ENCODE measurements at places on chromosomes 1 and 21.

GRCh38 chr1:185402930-185403329 is 85.9 kb upstream of the IVNS1ABP start:
- no peak for DNase-seq

DNA sequence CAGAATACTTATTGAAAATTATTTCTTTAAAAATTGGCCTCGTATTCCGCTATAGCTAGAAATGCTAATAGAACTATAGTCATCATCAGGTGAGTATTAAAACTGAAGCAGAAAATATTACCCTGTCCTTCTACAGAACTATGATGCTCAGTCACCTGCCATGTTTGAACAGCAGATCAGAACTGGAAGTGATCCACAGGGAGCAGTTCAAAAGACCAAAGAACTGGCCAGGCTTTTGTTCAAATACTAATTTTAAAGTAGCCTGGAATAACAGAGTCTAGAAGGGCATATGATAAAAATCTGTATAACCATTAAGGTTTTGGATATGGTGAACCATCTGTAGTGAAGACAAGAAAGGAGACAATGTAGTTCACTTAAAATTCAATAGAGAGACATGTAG is 94.4 kb downstream of the GPR161 start:
- no peak for DNase-seq

DNA sequence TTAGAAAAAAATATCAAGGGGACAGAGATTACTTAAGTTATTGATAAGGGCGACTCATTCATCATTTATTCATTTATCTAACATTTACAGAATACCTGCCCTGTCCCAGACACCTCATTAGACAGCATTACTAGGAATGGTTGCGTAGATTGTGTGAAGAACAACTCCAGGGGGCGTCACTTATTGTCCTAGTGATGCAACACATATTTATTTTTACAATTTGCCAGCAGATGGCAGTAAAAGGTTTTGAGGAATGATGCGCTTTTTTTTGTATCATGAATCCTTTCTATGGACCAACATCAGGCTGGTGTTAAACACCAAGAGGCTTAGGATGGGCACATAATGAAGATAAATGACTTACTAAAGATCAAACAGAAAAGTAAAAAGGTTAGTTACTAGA is 5.5 kb downstream of the NCAM2 start:
- no peak for DNase-seq

- DNase-seq, result no peak
Measured at GRCh38 chr21:20856926-20857325, 141.3 kb upstream of the NCAM2 start.

DNA sequence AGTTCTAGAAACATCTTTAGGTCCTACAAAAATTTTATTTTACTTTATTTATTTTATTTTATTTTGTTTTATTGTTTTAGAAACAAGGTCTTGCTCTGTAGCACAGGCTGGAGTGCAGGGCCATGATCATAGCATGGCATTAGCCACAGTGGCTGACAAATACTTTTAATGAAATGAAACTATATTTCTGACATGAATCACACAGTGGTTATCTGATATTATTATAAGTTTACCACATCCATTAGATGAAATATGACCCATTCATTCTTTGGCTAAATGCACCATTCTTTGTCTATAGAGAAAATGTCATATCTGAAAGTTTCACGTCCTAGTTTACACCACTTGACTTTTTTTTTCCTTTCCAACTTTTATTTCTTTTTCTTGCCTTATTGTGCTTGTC is 613.4 kb upstream of the ADAMTS5 start:
- no peak for DNase-seq

GRCh38 chr1:114229368-114229767 is 75.7 kb upstream of the SYT6 start:
- no peak for DNase-seq

GRCh38 chr1:201217851-201218250 is 27.2 kb downstream of the IGFN1 start:
- no peak for DNase-seq

- no peak for DNase-seq
Measured at GRCh38 chr1:30409476-30410152, 313.8 kb downstream of the MATN1 start.

GRCh38 chr21:35231090-35231489 is 182.0 kb upstream of the RUNX1 start:
- DNase-seq, result no peak

DNA sequence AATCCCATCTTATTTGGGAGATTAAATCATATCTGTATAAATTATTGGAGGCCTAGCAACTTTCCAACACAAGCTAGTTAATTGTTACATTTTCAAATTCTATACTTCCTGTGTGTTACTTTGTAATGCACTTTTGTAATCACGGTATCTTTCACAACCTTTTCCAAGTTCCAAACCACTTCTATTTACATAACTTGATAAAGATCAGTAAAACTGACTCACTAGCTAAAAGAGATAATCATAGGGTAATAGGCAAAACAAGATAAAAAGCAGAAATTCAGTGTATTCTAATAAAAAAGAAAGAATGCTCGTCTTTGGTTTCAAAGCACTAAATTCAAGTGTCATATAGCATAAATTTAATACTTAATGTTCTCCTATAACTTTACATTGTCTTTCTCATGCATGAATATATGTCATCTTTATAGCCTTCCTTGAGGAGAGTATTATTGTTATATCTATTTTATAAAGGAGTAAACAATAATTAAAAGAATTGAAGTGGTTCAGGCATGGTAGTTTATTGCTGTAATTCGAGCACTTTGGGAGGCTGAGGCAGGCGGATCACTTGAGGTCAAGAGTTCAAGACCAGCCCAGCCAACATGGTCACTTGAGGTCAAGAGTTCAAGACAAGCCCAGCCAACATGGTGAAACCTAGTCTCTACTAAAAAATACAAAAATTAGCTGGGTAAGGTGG is 66.4 kb downstream of the RGS13 start:
- no peak for DNase-seq

- no peak for DNase-seq
Measured at GRCh38 chr1:246166841-246167240, 340.2 kb downstream of the SMYD3 start.

- no peak for DNase-seq
Measured at GRCh38 chr1:224262373-224263054, 67.5 kb downstream of the NVL start.

- no peak for DNase-seq
Measured at GRCh38 chr1:145706086-145706664, 993 bp downstream of the PDZK1 start.

- no peak for DNase-seq
Measured at GRCh38 chr21:29115899-29116298, 14.5 kb upstream of the MAP3K7CL start.

- no peak for DNase-seq
Measured at GRCh38 chr1:28417441-28417922, 47.9 kb downstream of the PHACTR4 start.

DNA sequence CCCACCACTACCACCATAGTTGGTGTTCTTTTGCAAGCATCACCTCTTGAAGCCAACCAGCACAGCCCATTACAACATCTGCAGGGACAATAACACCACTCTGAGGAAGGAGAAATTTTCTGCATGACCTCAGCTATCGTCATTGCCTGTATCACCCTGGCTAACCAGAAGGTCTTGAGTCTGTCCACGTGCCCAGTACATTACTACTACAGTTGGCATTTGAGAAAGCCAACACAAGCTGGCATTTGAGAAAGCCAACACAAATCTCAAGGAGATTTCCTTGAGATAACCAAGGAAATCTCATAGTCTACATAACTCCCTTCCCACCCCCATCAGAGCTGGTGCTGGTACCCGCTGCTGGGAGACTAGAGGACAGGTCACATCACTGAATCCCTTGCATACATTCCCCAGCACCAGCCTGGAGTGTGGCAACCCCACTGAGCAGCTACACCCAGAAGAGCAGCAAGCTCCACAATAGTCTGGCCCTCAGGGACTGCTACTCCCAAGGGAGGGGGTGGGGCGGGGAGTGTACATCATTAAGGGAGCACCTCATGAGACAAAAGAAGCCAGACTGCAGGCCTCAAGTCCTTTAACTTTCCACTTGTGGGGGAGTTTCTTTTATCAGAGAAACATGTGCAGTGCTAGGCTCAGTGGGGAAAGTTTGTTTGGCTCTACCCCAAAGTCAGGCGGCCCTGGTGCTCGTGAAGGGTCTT is 46.0 kb upstream of the GUCA2A start:
- no peak for DNase-seq

GRCh38 chr21:25539606-25540005 is 67.7 kb downstream of the MRPL39 start:
- DNase-seq, result no peak

DNA sequence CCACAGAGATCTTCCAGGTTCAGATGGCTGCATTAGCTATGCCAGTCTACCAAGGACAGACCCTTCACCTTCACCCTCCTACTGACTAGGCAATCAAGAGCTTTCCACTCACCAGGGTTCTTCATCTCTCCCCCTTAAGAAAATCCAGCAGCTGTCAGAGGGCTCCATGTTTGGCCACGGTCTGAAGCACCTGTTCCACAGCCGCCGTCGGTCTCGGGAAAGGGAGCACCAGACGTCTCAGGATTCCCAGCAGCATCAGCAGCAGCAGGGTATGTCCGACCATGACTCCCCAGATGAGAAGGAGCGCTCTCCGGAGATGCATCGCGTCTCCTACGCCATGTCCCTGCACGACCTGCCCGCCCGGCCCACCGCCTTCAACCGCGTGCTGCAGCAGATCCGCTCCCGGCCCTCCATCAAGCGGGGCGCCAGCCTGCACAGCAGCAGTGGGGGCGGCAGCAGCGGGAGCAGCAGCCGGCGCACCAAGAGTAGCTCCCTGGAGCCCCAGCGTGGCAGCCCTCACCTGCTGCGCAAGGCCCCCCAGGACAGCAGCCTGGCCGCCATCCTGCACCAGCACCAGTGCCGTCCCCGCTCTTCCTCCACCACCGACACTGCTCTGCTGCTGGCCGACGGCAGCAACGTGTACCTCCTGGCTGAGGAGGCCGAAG is 13.8 kb downstream of the TMCC2 start:
- no peak for DNase-seq

- peak; percentile 39 for DNase-seq
Measured at GRCh38 chr1:21782349-21782867, 541 bp downstream of the USP48 start.

DNA sequence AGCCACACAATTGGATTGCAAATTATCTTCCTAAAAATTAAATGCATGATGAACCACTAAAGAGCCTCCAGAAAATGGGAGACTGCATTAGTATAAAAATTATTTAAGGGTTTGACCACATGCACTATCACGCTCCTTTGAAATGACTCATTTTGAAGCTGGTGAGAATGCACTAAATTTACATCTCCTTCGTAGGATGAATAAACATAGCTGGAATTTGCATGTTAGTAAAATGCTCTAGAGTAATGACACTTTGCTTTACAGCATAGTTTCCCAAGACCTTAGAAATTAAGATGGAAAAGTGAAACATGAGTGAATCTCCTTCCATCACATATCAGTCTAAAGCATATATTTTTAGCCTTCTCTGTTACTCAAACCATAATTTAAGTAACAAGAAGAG is 2.4 kb downstream of the PLPPR4 start:
- DNase-seq, result no peak

GRCh38 chr1:46246548-46247435 is 771 bp upstream of the RAD54L start:
- DNase-seq, result peak; percentile 45

DNA sequence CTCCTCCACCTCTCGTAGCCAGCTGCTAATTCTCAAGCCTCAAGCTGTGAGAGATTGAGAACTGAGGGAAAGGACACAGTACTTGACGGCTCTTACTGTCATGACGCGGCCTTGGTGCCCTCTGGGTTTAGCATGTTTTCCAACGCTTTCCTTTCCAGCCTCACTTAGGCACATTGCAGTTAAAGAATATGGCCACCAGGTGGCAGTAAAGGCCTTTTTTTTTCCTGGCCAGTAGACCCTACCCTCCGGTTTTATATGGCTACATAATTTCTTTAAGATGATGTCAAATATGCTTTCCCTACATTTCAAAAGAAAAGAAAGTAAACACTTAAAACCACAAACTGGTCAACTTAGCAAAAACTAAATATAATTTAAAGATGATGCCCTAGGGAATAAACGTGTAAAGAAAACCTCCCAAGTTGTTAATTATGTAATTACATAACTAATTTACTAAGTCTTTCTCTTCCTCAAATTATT is 56.8 kb upstream of the PRDX6 start:
- peak; percentile 23 for DNase-seq

DNA sequence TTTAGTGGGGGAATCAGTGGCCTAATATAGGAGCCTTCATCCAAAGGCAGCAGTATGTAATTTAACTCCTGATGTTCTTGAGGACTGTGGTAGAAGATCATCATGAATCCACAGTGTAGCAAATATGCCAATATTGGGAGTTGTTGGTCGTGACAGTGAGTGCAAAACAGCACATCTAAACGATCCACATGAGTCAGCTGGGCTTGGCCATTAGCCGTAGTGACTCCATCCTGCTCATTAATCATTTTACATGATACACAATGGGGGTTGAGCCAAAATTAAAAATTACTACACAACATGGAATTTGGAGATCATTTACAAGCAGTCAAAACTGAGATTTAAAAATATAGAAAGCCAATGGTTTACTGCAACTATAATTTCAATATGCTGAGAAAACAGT is 653.9 kb upstream of the CAMK1G start:
- DNase-seq, result no peak

GRCh38 chr1:168958562-168959289 is 147.8 kb upstream of the ATP1B1 start:
- no peak for DNase-seq

- DNase-seq, result no peak
Measured at GRCh38 chr1:7733276-7733675, 37.8 kb upstream of the VAMP3 start.

GRCh38 chr1:42679364-42679983 is 2.7 kb upstream of the YBX1 start:
- no peak for DNase-seq

DNA sequence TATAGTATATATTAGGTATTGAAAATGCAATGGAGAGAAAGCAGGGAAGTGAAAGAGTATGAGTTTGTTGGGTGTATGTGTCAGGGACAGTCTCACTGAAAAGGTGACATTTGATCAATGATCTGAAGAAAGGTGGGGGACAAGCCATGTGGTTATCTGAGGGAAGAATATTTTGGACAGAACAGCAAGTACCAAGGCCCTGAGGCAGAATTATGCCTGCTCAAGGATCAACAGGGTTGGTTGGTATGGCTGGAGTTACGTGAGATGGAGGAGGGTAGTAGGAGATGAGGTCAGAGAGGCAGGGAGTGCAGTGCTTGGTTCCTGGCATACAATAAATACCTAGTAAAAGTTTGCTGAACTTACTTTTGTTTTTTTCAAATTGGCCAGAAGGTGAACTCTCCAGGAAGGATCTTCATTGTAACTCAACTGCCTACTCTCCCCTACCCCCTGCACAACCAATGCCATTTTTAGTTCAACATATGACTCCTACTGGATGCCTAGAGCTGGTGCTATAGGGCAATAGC is 1.8 kb downstream of the LAMTOR2 start:
- no peak for DNase-seq

GRCh38 chr1:83761167-83762038 is 237.5 kb downstream of the TTLL7 start:
- DNase-seq, result no peak
